ENCODE measurements at places on chromosomes 3 and 15.
A peak's percentile ranks its signal among the peaks of the same experiment; 100 is the strongest.

- no peak for DNase-seq
Observed at GRCh38 chr3:54530944-54531343, 396.9 kb downstream of the LRTM1 start.

DNA sequence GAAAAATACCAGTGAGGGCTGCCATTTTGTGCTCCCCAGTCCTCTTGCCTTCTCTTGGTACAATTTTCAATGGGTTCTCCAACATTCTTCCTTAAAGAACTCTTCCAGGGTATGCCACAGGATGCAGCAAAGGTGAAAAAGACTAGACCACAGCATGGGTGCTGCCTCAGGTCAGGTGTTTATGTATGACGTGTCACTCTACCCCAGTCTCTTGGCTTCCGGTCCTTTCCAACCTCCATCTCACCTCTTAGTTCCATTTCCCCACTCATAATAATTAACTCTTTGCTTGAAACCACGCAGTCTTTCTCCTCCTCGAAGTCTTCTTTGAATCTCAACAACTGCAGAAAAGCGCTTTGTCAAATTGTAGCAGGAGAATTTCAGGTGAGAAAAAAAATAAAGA is 104.7 kb upstream of the TBC1D5 start:
- DNase-seq: no peak

DNA sequence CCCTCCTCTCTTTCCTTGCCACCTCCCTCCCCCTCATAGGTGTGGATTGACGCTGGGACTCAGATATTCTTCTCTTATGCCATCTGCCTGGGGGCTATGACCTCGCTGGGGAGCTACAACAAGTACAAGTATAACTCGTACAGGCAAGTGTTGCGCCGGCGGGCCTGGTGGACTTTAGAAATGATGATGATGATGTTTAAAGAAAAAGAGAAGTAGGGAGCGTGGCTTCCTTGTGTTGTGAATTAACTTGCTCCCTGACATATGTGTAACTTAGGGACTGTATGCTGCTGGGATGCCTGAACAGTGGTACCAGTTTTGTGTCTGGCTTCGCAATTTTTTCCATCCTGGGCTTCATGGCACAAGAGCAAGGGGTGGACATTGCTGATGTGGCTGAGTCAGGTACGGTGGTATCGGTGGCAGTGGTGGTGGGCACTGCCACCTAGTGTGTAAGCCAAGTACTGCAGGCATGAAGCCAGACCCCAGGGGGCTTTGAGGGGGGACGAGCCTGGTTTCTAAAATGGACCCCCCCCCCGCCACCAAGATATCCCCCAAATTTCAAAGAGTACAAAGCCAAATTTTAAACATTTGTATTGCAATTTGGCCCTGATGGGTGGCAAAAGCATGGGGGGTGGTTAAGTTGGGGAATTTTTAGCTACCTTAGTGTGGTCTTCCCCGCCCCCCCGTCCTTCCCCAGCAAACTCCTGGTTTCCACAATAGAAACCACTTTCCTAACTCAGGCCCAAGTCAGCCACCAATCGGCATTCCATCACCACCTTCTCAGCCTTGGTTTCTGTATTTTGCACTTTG is 65.6 kb downstream of the SLC6A6 start:
- DNase-seq: peak; percentile 51

GRCh38 chr3:82293867-82294266 is 532.4 kb upstream of the GBE1 start:
- no peak for DNase-seq

GRCh38 chr3:48945432-48945831 is 26.8 kb downstream of the ARIH2 start:
- DNase-seq: no peak

DNA sequence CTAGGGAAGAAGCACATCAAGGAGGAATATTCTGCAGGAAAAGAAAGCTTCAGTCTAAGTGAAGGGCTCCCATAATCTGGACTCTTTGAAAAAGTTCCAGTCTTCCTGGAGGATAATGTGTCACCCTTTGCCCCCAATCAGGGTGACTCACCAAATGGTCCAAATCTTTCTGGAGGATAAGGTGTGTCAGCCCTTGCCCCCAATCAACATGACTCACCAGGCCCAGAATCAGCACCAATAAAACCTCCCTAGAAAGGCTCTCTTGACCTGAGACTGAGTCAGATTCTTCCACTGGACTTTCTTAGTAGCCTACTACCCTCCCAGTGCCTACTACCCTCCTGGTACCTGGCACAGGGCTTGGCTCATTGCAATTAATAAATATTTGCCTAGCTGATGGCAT is 9.5 kb upstream of the ARL14 start:
- no peak for DNase-seq

GRCh38 chr3:186319945-186320344 is 42.1 kb downstream of the DGKG start:
- no peak for DNase-seq

GRCh38 chr3:168870892-168871291 is 775.2 kb upstream of the GOLIM4 start:
- no peak for DNase-seq

GRCh38 chr3:42735615-42736014 is 33.0 kb upstream of the HHATL start:
- DNase-seq: no peak

- no peak for DNase-seq
Observed at GRCh38 chr15:89749054-89749453, 2.0 kb downstream of the MESP1 start.

- no peak for DNase-seq
Observed at GRCh38 chr3:14845180-14845579, 26.4 kb downstream of the FGD5 start.

Data from activated CD4-positive, alpha-beta T cell treated with anti-CD3 and anti-CD28 coated beads, Interleukin-2, amount 50 U/mL, for 1 hour (primary cell).